Large intestine (tissue), 12 donors: ENCODE measurements at places on chromosomes 1 and 21. TPM values are rescaled to one million over a fixed set of nuclear protein-coding genes. Genes with fewer than 3 reads are reported as not detected.

DNA sequence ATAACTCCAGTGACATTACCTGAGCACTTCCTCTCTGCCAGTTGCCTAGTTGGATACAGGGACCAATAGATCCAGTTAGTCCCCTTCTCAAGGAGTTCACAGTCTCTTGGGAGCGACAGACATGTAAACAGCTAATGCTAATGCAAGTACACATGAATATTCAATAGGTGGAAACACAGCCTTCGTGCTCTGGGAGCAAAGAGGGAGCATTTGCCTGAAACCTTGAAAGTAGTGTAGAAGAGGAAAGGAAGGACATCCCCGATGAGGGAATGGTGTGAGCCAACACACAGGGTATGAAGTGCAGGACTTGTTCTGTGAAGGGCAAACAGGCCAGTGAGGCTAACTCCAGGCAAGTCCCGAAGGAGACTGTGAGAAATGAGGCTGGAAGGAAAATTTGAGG is 3.8 kb upstream of the TMEM222 start:
- DNase-seq: no peak

- DNase-seq: no peak
These were observed 22.5 kb upstream of the FRRS1 start for GRCh38 chr1:99788896-99789295.

- no peak for DNase-seq
These were observed 50.1 kb downstream of the FOXD2 start for GRCh38 chr1:47487850-47488450.

- no peak for DNase-seq
These were observed 420.1 kb downstream of the DISC1 start for GRCh38 chr1:232046451-232047306.

HENMT1 gene
- 9.5 TPM for polyA plus RNA-seq

DRAXIN gene
- polyA plus RNA-seq: 0.42 TPM

SNAPIN gene
- 30.9 TPM for polyA plus RNA-seq

LENEP gene
- 0.33 TPM for polyA plus RNA-seq

ATP5PO gene
- polyA plus RNA-seq: 276 TPM
